ENCODE measurements at places on chromosomes 12 and 14. TPM values are rescaled to one million over a fixed set of nuclear protein-coding genes. Genes with fewer than 3 reads are reported as not detected.

Gene OTOGL
- 3.1 TPM for total RNA-seq

Gene SLC6A12
- not detected for total RNA-seq

Gene OASL
- 7.6 TPM for total RNA-seq

Gene MFAP5
- not detected for total RNA-seq

Gene AMDHD1
- 1.5 TPM for total RNA-seq

Gene IRAK3
- not detected for total RNA-seq

Gene AMN
- total RNA-seq = not detected

Gene PRH2
- total RNA-seq = not detected

Gene TMEM119
- not detected for total RNA-seq

Gene LTBR
- total RNA-seq = 163 TPM

Gene NPAS3
- 1.2 TPM for total RNA-seq

Gene CLEC7A
- total RNA-seq = 0.40 TPM

- DNase-seq = no peak
These were observed 22.3 kb downstream of the SNW1 start for GRCh38 chr14:77738559-77739250.

DNA sequence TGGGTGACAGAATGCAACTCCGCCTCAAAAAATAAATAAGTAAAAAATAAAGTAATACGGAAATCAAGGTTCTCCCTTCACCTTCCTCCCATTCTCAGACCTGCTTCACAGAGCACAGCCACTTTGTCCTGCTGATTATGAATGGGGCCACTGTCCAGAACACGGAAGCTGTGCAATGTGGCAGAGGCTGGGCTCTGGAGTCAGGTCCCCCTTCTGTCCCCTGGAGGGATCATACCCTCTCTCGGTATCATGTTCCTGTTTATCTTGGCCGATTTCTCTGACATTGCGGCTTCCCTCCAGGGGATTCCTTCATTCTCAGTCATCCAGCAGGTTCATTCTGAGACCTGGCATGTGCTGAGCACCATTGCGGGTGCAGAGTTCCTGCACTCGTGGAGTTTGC, 11.3 kb downstream of the PPP2R5C start:
- peak; percentile 95 for DNase-seq

GRCh38 chr12:97461553-97461952, 1.1 kb upstream of the RMST start:
- no peak for DNase-seq

GRCh38 chr12:53983568-53983949, 1.4 kb upstream of the HOXC10 start:
- no peak for DNase-seq

DNA sequence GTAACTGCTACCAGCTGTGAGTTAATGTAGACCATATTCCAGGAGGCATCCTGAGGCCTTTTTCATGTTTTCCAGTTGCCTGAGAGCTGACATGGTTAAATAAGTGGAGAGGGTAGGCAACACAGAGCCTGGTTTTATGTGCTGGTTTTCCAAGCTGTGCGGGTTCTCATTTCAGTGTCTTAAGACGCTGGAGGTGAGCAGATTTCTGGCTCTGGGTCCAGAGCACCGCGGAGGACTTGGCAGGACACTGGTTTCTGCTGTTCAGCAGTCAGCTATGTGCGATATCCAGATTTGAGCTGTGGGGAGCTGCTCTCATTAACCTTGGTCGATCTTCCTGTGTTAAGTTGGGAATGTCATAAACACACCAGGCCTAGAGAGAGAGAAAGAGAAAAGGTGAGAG, 680.8 kb downstream of the BCL11B start:
- DNase-seq = no peak

DNA sequence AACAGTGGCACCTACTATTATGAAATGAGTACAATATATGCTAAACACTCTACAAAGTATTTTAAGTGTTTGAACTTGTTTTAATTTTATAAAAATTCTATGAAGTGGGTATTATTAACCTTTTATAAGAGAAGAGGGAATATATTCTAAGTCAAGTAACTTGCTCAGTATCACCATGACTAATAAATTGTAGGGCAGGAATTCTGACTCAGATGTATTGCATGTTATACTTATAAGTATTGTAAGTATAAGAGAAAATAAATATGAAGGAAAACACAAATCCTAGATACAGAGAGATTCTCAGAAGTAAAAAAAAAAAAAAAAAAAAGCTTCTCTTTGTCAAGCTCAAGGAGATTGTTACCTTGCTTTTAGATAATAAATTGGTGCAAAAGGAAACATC, 893.2 kb downstream of the SLC16A7 start:
- DNase-seq = peak; percentile 55

GRCh38 chr14:101507836-101508150, 53.5 kb upstream of the DIO3 start:
- no peak for DNase-seq

- no peak for DNase-seq
These were observed 821.7 kb downstream of the TMEM121 start for GRCh38 chr14:106347890-106348755.

- no peak for DNase-seq
These were observed 807.8 kb downstream of the AACS start for GRCh38 chr12:125873016-125873415.

- no peak for DNase-seq
These were observed 56.7 kb downstream of the NTF3 start for GRCh38 chr12:5488626-5488955.

DNA sequence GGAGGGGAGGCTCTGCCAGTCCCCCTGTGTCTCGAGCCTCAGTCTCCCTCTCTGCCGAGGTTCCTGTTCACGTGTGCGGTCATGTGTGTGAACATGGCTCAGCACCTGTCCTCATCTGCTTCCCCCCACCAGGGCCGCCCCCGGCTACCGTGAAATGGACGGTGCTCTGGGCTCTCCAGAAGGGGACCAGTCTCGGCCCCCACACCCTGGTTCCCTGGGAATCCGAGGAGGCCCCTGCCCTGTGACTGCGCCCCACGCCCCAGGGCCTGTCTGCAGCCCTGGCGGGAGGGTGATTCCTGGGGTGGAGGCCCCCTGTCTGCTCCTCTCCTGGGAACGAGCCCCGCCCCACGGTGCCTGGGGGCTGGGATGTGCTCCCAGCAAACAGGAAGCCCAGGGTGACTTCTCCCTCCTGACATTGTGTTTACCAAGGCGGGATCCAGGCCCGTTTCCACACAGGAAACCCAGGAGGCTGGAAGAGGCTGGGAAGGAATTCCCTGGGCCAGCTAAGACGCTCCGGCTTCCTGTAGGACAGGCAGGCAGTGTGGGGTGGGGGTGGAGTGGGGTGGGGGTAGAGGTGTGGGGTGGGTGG, 46.6 kb downstream of the KIF26A start:
- peak; percentile 58 for DNase-seq

- no peak for DNase-seq
These were observed 6.2 kb downstream of the SIX1 start for GRCh38 chr14:60643141-60643462.

DNA sequence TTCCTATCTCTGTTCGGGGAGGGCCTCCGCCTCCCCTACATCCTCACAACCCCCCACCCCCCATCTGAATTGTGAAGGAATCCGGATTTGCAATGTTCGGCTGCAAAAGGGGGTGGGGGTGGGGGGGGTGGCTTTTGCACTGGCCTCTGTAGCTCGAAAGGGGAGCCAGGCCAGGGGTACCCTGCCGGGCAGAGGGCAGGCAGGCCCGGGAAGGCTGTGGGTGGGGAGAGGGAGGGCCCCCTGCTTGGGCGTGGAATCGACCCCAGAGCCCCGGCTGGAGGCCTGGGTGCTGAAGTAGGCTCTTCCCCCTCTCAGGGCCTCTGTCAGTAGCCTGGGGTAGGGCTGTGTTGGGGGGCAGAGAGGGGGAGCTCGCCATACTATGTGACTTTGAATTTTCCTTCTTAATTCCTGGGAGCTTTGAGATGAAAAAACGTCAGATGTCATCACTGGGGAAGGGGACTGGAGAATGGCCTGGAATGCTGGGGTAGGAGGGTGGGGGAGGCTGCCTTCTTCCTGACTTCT, 1.1 kb downstream of the LRP1 start:
- no peak for DNase-seq

DNA sequence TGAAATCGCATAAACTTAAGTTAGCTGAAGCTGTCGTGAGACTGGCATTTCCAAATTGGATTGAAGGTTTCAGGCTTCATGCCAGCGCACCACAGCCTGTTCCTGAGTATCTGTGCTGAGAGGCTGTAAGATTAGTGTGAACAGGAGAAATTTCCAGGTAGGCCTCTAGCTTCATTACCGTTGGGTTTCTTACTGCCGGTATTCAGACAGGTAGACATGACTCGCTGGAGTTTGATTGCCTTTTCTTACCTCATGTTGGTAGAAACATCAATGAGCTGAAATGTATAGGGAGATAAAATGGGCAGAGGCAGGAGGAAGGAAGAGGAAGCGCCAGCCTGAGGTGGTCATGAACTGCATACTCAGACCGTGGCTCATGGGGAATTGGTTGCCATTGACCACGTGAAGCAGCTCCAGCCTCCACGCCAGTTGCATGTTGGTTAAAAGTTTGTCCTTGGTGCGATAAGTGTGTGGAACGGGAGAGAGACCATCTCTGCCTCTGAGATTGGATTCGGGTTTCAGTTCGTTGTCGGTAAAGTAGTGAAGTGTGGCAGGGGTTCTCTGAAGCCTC, 42.3 kb upstream of the MMP17 start:
- no peak for DNase-seq

GRCh38 chr12:121003650-121004049, 12.6 kb downstream of the C12orf43 start:
- DNase-seq = no peak

DNA sequence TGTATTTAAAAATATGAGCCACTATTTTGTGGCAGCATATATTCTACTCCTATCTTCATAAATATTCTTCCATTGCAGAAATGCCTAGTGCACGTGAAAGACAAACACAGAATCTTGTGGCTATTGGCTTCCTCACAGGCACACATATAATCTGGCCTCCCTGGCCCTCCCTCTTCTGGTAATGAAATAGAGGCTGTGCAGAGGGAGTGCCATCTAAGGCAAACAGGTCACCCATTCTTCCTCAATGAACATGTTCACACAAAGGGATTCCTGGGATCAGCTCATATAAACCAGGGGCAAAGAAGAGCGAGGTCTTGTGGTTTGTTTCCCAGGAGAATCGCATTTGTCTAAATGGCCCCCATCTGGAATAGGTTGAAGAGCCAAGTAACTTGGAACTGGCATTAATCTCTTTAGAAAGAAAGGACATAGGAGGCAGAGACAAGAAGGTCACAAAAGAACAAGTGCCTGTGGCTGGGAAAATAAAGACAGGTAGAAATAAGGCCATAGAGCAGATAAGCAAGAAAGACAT, 171.6 kb upstream of the PTPRQ start:
- DNase-seq = no peak

GRCh38 chr12:91493308-91493707, 310.7 kb upstream of the DCN start:
- DNase-seq = peak; percentile 37

- no peak for DNase-seq
These were observed 51.2 kb downstream of the DNAH10 start for GRCh38 chr12:123813349-123813748.

GRCh38 chr12:111192647-111193046, 176.2 kb downstream of the PHETA1 start:
- DNase-seq = no peak

DNA sequence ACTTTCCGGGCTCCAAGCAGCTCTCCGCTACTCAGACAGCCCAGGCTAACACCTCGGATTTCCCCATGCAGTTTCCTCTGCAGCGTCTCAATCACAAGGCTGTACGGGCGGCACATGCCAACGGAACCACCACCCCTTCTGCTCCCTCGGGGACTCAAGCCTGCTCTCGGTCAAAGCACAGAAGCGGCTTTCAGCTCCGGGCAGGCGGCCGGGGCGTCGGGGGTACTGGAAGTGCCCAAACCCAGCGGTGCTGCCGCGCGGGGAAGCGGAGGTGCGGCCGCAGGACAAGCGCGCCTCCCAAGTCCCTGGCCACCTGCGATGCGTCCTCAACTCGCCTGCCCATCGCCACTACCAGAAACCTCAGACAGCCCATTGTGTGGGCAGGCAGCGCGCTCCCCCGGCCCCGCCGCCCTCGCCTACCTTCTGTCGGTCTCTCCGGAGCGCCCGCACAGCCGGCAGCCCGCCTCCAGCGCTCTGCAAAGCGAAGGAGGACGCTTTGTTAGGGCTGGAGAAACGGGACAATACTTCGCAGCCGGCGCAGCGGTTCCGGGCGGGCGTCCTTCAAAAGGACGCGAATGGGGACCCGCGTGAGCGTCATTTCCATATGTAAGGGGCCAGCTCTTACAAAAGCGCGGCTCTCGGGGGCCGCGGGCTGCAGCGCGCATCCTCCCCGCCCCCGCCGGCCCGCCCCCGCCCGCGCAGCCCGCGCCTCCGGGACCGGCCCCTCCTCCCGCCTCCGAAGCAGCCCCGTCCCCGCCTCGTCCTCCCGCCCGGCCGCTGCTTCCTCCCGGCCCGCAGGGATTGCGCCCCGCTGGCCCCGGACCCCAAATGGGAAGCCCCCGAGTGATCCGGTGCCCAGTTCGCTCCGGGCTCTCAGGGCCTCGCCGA, 674 bp downstream of the NIN start:
- DNase-seq = peak; percentile 40

DNA sequence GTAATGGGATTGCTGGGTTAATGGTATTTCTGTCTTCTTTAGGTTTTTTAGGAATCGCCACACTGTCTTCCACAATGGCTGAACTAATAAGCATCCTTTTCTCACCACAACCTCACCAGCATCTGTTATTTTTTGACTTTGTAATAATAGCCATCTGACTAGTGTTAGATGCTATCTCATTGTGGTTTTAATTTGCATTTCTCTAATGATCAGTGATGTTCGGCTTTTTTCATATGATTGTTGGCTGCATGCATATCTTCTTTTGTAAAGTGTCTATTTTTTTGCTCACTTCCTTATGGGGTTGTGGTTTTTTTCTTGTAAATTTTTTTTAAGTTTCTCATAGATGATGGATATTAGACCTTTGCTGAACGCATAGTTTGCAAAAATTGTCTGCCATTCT, 377.9 kb downstream of the GALC start:
- no peak for DNase-seq

GRCh38 chr12:93402333-93403311, 24.9 kb downstream of the NUDT4 start:
- no peak for DNase-seq

Measured in PC-3 (cell line).